ENCODE measurements at places on chromosomes 3 and 15. TPM values are rescaled to one million over a fixed set of nuclear protein-coding genes. Genes with fewer than 3 reads are reported as not detected.

GOLGA8J gene
- total RNA-seq: not detected

NMB gene
- 3.9 TPM for total RNA-seq

MOBP gene
- 0.25 TPM for total RNA-seq

SECISBP2L gene
- total RNA-seq: 85.6 TPM

PRKCD gene
- 0.98 TPM for total RNA-seq

CD86 gene
- total RNA-seq: 1.2 TPM

RBP2 gene
- total RNA-seq: not detected

HLTF gene
- 89.5 TPM for total RNA-seq
